ENCODE measurements at places on chromosomes 7 and 10. TPM values are rescaled to one million over a fixed set of nuclear protein-coding genes. Genes with fewer than 3 reads are reported as not detected.

Gene OR2A12
- total RNA-seq = not detected

Gene WDR86
- total RNA-seq = 29.8 TPM

Gene RBM20
- total RNA-seq = 0.61 TPM

Gene SORBS1
- total RNA-seq = 15.3 TPM

Gene GDF10
- total RNA-seq = 2.9 TPM

Gene WNT8B
- total RNA-seq = 3.8 TPM

Gene COX19
- 12.7 TPM for total RNA-seq

Gene TMEM225B
- total RNA-seq = 0.91 TPM

Gene ACBD7
- total RNA-seq = 12.0 TPM

Data from neural crest cell (in vitro differentiated cells).